ENCODE measurements at places on chromosomes 13 and 19.

DNA sequence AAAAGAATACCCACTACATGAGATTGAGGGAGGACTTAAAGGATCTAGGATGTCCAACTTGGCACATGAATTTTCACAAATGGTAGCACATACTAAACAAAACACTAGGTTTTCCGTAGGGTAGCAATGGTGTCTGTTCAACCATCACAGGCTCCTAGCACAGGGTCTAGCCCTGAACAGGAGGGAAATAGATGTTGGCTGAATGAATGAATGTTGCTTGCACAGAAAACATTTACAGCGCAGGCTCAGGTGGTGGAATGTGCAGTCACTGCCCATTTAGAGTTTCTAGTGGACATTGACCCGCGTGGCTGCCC, 1.9 kb upstream of the MYCBP2 start:
- no peak for DNase-seq

DNA sequence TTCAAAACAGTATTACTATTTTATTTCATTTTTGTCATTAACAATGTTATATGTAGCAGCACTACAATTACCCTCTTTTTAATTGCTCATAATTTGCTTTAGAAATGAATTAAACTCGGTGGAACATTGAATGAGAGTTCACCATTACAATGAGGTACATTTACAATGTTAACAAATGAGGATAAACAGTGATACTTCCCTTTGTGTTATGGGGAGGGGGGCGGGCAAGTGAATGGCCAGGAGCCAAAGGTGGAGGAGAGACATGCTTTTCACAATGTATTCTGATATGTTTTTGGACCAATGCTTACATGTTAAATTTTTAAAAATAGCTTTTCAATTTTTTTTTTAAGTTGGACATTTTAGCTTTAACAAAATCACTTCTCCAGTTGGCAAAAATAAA, 34.2 kb downstream of the NALCN start:
- DNase-seq: no peak

DNA sequence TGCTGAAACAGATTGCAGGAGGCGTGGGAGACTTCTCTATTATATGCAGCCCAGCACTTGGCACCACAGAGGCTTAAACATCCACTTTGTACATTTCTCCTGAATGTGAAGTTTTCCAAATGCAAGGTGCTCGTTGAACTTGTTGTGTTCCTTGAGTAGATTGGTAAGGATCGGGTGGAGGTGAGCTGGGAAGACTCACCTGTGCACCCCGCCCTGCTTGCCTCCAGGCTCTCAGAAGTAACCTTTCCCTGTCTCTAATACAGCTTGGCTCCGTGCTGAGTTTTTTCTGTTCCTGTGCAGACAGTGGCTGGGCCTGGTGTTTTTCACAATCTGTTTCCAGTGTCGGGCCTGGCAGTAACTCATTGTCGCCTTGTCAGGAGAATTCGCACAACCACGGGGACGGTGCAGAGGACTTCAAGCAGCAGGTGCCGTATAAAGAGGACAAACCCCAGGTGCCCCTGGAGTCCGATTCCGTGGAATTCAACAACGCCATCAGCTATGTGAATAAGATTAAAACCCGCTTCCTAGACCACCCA, 12.3 kb downstream of the SIN3B start:
- DNase-seq: no peak

- DNase-seq: no peak
Observed at GRCh38 chr13:41813426-41813825, 147.5 kb downstream of the VWA8 start.

GRCh38 chr19:17909003-17909732, 23.6 kb upstream of the CCDC124 start:
- no peak for DNase-seq

DNA sequence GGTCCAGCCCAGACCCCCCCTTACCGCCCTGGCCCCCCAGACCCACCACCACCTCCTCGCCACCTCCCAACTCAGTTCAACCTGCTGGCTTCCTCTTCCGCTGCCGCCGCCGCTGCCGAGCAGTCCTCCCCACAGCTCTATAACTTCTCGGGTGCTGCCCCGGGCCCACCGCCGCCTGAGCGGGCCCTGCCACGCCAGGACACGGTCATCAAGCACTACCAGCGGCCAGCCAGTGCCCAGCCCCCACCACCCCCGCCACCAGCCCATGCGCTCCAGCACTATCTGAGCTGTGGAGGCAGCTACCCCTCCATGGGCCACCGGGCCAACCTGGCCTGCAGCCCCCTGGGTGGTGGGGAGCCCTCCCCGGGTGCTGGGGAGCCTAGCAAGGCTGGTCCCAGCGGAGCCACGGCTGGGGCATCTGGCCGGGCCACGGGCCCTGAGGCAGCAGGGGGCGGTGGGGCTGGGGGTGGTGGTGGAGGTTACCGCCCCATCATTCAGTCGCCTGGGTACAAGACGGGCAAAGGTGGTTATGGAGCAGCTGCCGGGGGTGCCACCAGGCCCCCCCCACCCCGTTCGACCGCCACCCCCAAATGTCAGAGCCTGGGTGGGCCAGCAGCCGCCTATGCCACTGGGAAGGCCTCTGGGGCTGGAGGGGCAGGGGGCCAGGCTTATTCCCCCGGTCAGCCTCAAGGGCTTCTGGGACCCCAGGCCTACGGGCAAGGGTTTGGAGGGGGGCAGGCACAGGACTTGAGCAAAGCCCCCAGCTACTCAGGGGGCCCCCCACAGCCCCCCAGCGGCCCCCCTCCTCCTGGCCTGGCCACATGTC, 4.2 kb downstream of the PRR12 start:
- no peak for DNase-seq

DNA sequence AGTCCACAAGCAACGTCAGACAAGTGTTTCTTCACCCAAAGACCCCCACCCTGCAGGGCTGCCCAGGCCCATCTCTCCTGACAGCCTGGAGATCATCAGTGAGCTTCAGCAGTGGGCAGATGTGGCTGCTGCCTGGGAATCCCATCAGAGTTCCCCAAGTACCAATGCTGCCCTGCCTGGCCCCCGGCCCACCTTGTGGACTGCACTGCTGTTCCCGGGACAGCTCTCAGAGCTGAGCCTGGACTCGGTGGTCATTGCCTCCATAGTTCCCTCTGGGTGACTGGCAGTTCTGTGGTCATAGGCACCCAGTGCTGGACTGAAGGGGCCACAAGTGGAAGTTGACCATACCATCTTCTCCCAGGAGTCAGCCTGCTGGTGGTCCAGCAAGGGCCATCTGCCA, 24.5 kb upstream of the ZNF492 start:
- no peak for DNase-seq

DNA sequence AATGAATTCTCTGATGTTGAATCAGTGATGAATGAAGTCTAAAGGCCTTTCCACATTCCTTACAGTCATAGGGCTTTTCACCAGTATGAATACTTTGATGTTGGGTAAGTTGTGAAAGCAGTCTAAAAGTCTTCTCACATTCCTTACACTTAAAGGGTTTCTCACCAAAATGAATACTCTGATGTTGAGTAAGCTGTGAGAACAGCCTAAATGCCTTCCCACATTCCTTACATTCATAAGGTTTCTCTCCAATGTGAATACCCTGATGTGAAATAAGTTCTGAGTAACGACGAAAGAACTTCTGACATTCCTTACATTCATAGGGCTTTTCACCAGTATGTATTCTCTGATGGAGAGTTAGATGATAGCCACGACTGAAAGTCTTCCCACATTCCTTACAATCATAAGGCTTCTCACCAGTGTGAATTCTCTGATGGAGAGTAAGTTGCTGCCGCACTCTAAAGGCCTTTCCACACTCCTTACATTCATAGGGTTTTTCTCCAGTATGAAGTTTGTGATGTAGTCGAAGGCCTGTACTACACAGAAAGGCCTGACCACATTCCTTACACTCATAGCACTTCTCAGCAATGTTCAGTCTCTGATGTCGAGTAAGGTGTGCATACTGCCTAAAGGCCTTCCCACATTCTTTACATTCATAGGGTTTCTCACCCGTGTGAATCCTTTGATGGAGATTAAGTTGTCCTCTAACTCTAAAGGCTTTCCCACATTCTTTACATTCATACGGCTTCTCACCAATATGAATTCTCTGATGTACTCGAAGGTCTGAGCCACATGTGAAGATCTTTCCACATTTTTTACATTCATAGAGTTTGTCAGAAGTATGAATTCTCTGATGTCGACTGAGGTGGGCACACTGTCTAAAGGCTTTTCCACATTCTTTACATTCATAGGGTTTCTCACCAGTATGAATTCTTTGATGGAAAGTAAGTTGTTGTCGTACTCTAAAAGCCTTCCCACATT, 19.9 kb downstream of the ZFP30 start:
- no peak for DNase-seq

- DNase-seq: no peak
Observed at GRCh38 chr13:31755803-31756212, 16.5 kb downstream of the RXFP2 start.
